ENCODE measurements at places on chromosomes 13 and 19. TPM values are rescaled to one million over a fixed set of nuclear protein-coding genes. Genes with fewer than 3 reads are reported as not detected.

Gene C13orf46
- polyA plus RNA-seq, result 1.0 TPM

DNA sequence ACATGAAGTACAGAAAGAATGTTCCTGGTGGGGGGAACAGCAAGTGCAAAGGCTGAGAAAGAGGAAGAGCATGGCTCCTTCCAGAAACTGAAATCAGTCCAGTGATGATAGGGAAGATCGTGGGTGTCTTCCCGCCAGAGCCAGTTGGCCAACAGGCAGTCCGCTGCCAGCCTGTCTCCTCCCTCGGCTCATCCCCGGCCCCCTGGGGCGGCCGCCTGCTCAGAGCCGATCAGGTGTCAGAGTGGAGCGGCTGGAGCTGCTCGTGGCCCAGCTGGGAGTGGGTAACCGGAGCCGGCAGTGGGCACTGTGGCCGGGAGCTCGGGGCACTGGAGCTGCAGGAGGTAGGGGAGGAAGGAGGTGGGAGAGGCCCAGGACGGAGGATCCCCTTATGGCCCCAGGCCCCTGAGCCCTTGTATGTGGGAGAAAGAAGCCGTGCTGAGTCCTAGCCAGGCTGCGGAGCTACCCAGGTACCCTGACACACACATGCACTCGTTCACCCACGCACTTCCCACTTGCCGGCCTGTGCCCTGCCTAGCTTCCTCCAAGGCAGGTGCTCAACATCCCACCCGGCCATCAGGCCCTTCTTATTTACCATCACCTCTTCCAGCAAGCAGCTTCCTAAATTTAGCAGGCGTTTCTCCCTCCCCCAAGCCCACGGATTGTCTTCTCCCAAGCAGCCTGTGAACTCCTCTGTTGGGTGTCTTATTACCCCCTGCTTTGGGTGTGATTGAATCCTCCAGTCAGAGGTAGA lies 1.7 kb downstream of the ANKRD24 start:
- H3K27me3 ChIP-seq, result no peaks in the 10 kb centered on the region
- H3K4me1 ChIP-seq, result peaks cover 36% of the 10 kb centered on the region
- no peak overlapping the region for H3K4me3 ChIP-seq
- H3K36me3 ChIP-seq, result peaks cover 20% of the 10 kb centered on the region

DNA sequence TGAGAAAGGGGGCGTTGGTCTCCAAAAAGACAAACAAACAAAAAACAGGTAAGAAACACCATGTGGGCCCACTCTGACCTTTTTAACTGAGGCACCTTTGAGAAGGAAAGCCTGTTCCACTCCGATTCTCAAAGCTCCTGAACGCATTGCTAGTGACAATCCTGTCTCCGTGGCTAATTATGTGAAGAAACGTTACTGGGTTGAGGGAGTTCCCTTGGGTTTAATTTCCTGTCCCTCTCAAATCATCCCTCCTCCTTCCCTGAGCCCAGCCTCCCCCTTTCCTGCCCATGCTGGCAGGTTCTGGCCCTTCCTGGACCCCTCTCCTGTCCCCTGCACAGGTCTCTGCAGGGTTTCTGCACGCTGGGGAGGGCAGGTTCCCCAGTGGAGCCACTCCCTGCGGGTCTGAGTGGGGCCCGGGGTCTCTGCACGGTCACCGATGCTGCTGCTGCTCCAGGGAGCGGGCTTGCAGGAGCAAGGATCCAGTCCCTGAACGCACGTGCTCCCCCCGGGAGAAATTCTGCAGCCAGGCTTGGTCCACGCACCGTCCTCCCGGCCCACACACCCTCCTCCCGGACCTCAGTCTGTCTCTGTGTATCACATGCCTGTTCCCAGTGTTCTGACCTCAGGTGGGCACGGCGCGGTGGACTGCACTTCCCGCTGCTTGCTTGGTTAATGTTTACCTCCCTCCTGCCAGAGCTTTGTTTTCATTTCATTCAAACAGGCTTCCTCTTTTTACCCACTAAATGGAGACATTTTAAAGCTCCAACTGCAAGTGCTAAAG lies 76.4 kb upstream of the MCF2L start:
- peaks cover 30% of the 10 kb centered on the region for H3K27me3 ChIP-seq
- no peak overlapping the region for H3K27ac ChIP-seq
- H3K36me3 ChIP-seq, result peaks cover under 1% of the 10 kb centered on the region
- H3K4me3 ChIP-seq, result no peak overlapping the region
- no peak for DNase-seq
- H3K4me1 ChIP-seq, result peaks cover 42% of the 10 kb centered on the region

Gene ATP4B
- polyA plus RNA-seq, result 1.3 TPM

GRCh38 chr19:28456252-28456651 lies 756.7 kb downstream of the UQCRFS1 start:
- DNase-seq, result no peak
- no peak overlapping the region for H3K27ac ChIP-seq
- no peaks in the 10 kb centered on the region for H3K36me3 ChIP-seq
- no peak overlapping the region for H3K4me3 ChIP-seq
- H3K4me1 ChIP-seq, result no peaks in the 10 kb centered on the region
- no peaks in the 10 kb centered on the region for H3K27me3 ChIP-seq

DNA sequence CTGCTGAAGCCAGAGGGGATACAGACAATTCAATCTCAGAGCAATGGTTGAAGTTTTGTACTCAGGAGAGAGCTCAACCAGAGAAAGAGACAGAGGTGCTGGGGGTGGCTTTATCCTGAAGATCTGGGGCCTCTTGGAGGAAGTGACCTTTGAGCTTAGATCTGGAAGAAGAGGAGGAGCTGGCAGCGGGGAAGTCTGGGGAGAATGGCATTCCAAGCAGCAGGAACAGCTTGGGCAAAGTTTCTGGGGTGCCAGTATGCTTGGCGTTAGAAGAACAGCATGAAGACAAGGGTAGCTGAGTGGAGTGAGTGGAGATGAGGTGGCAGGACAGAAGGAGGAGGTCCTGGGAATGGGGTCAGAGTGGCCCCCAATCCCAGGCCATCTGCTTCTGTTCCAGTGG lies 11.3 kb downstream of the MAST3 start:
- no peak overlapping the region for H3K4me3 ChIP-seq
- DNase-seq, result no peak
- H3K27ac ChIP-seq, result no peak overlapping the region
- H3K27me3 ChIP-seq, result peaks cover 16% of the 10 kb centered on the region

Gene PRPF31
- 72.4 TPM for polyA plus RNA-seq

Gene ACER1
- not detected for polyA plus RNA-seq

Gene C13orf42
- polyA plus RNA-seq, result 0.14 TPM

Gene SIGLECL1
- not detected for polyA plus RNA-seq

DNA sequence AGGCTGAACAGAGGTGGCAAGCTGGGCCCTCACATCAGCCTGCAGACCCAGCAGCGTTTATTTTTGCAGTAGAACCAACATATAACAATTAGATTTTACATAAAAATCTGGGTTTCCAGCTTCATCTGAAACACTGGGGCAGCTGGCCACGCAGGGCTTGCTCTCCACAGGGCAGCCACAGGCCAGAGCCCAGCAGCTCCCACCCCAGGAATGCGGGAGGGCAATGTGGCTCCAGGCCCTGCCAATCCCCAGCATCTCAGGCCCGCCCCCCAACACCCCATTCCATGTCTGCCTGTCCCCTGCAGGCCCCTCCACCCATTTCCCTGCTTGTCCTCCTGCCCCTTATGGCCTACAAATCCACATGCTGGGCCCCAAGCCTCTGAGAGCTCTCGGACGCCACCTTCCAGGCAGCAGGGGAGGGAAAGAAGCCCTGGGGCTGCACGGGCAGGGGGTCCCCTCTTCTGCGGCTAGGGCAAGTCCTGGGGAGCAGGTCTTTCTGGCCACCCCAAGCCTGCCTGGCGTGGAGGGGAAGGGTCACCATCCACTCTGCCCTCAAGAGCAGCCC lies 15.0 kb upstream of the VSTM2B start:
- no peak overlapping the region for H3K4me3 ChIP-seq
- no peak for DNase-seq
- peaks cover 2% of the 10 kb centered on the region for H3K27me3 ChIP-seq
- H3K36me3 ChIP-seq, result peaks cover 2% of the 10 kb centered on the region
- no peak overlapping the region for H3K27ac ChIP-seq

GRCh38 chr13:54110597-54110996 lies 1082.0 kb downstream of the OLFM4 start:
- H3K27ac ChIP-seq, result no peak overlapping the region
- DNase-seq, result no peak
- H3K36me3 ChIP-seq, result no peaks in the 10 kb centered on the region
- no peak overlapping the region for H3K4me3 ChIP-seq
- H3K4me1 ChIP-seq, result no peaks in the 10 kb centered on the region
- H3K27me3 ChIP-seq, result no peaks in the 10 kb centered on the region

DNA sequence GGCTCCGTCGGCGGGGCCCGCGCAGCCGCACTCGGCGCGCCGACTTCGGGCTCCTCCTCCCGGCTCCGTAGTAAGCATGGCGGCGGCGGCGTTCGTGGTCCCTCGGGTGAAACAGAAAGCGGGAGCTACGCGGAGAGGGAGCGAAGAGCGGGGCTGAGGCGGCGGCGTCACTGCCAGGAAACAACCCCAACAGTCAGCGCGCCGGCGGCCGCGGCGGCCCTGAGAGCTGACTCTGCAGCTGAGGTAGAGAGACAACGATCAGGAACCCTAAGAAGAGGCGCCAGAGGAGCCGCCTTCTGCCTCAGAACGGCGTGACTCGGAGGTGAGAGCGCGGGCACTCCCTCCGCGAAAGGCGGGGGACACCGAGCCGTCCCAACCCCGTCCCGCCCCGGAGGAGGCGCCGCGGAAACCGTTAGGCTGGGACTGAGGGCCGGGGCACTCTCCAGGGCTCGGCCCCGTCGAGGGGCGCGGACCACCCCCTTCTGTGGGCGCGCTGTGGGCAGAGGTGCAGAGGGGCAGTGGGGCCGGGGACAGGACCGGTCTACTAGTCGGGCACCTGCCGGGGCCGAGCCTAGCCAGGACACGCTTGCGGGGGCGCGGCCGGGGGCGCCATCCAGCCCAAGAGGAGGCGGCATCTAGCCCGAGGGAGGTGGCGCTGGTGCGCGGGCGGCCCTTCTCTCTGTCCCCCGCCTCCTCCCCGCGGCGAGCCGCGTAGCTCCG lies at the start of gene FNDC3A:
Gene FNDC3A, plus strand, starts transcription at position 57 of the 720 bp plus-strand sequence. CDS start 30,279 bp downstream, outside the sequence.
- H3K36me3 ChIP-seq, result no peaks in the 10 kb centered on the region
- H3K4me1 ChIP-seq, result peaks cover 5% of the 10 kb centered on the region
- H3K4me3 ChIP-seq, result peak within 1 kb of the TSS; percentile 87
- no peaks in the 10 kb centered on the region for H3K27me3 ChIP-seq
- H3K27ac ChIP-seq, result peak within 1 kb of the TSS; percentile 99

DNA sequence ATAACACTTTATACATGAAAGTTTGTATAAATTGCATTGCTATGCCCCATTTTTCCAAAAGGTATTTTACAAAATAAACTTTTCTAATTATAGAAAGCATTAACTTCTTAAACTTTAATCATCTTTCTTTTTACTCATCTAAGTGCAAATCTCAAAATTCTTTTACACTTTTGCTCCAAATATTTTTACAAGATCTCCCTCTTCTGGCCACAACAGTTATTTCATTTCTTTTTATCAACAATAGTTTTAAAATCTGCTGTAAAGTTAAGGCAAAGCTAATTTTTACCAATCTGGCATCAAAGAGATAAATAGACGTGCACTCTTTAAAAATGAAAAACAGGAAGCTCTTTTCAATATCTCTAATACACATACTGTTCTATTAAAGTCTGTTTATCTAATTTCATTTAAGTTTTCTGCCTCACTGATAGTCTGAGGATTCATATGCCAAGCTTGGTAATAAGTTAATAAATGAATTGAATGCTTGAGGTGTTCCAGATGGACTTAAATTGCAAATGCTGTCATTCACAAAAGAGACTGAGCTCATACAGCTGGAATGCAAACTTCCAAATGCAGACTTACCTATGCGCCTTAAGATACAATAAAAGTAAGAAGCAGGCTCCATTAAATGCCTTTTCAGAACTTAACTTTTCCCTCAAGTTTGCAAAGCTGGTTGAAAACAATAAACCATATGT lies 583.0 kb upstream of the ATXN8OS start:
- no peak for DNase-seq
- no peaks in the 10 kb centered on the region for H3K4me1 ChIP-seq
- no peaks in the 10 kb centered on the region for H3K36me3 ChIP-seq
- no peaks in the 10 kb centered on the region for H3K27me3 ChIP-seq

GRCh38 chr13:44271031-44271455 lies 102.6 kb upstream of the SERP2 start:
- H3K27me3 ChIP-seq, result no peaks in the 10 kb centered on the region
- peak overlapping the region; percentile 35 for H3K27ac ChIP-seq
- no peak for DNase-seq
- H3K4me1 ChIP-seq, result peaks cover 7% of the 10 kb centered on the region
- H3K4me3 ChIP-seq, result no peak overlapping the region

Gene GPR183
- polyA plus RNA-seq, result 2.0 TPM

- H3K4me1 ChIP-seq, result peaks cover 2% of the 10 kb centered on the region
- H3K27me3 ChIP-seq, result no peaks in the 10 kb centered on the region
- H3K4me3 ChIP-seq, result no peak overlapping the region
- H3K36me3 ChIP-seq, result no peaks in the 10 kb centered on the region
These were observed 31.3 kb upstream of the HOMER3 start for GRCh38 chr19:18972301-18972811.

DNA sequence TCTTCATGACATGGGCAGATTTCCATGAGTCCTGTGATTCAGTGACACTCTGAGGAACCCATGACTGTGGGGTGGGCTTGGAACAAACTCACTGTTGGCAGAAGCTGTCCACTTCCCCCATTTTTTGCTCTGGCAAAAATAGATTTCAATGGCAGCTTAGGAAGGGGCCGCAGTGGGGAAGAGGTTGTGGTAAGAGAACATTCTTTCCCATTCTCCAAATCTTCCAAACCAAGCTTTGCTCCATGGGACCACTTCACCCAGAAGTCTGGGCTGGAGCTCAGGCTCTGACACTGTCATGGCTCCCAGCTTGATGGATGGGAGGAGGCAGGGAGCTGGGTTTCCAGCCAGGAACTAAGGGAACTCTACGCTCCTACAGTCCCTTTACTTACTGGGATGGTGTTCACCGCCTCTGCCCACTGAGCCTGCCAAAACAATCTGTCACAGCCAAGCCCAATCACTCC lies 24.9 kb upstream of the MEDAG start:
- no peaks in the 10 kb centered on the region for H3K36me3 ChIP-seq
- H3K27me3 ChIP-seq, result no peaks in the 10 kb centered on the region
- no peak for DNase-seq
- peaks cover 10% of the 10 kb centered on the region for H3K4me1 ChIP-seq
- no peak overlapping the region for H3K4me3 ChIP-seq

- no peak overlapping the region for H3K4me3 ChIP-seq
- no peaks in the 10 kb centered on the region for H3K27me3 ChIP-seq
- H3K36me3 ChIP-seq, result no peaks in the 10 kb centered on the region
- H3K4me1 ChIP-seq, result no peaks in the 10 kb centered on the region
- H3K27ac ChIP-seq, result no peak overlapping the region
- no peak for DNase-seq
These were observed 377.0 kb downstream of the ITGBL1 start for GRCh38 chr13:101829484-101829883.
